ENCODE measurements at places on chromosomes 3 and 15. TPM values are rescaled to one million over a fixed set of nuclear protein-coding genes. Genes with fewer than 3 reads are reported as not detected.

CLDN1 gene
- total RNA-seq, result 78.7 TPM

CLDN18 gene
- total RNA-seq, result not detected

FSTL1 gene
- total RNA-seq, result 161 TPM

ARGFX gene
- total RNA-seq, result not detected

FANCD2OS gene
- not detected for total RNA-seq

SLC51B gene
- total RNA-seq, result not detected

CCDC33 gene
- total RNA-seq, result not detected

SPINK8 gene
- total RNA-seq, result not detected

TJP1 gene
- total RNA-seq, result 168 TPM

KNG1 gene
- total RNA-seq, result not detected

SEMA5B gene
- 1.1 TPM for total RNA-seq

ZBBX gene
- not detected for total RNA-seq

MAP1A gene
- total RNA-seq, result 0.32 TPM

TGM5 gene
- 1.2 TPM for total RNA-seq

CLDN16 gene
- total RNA-seq, result 1.3 TPM

CPN2 gene
- total RNA-seq, result not detected

RHO gene
- not detected for total RNA-seq

RHOV gene
- total RNA-seq, result 0.19 TPM

VGLL4 gene
- 46.0 TPM for total RNA-seq

TRH gene
- not detected for total RNA-seq

LDHAL6B gene
- not detected for total RNA-seq

NOX5 gene
- 0.05 TPM for total RNA-seq

EOMES gene
- total RNA-seq, result 0.94 TPM

HYAL2 gene
- 22.2 TPM for total RNA-seq

LMAN1L gene
- total RNA-seq, result not detected

CPNE9 gene
- not detected for total RNA-seq

KCNMB3 gene
- 0.69 TPM for total RNA-seq

SOX14 gene
- not detected for total RNA-seq

OIP5 gene
- total RNA-seq, result 2.7 TPM

FETUB gene
- total RNA-seq, result 0.24 TPM

ALDH1L1 gene
- total RNA-seq, result 1.2 TPM

VWA5B2 gene
- total RNA-seq, result 0.19 TPM

All from mammary epithelial cell (primary cell).